GM23338 (cell line): ENCODE measurements at places on chromosomes 6 and 20. TPM values are rescaled to one million over a fixed set of nuclear protein-coding genes. Genes with fewer than 3 reads are reported as not detected.

The RAB23 gene
- total RNA-seq, result 16.0 and 16.7 TPM in 2 replicates

The TCF21 gene
- total RNA-seq, result 0.08 and 0.17 TPM in 2 replicates

The CLPSL1 gene
- total RNA-seq, result not detected in 2 replicates

The TREML2 gene
- 0.07 TPM in 1 of 2 replicates, not detected in the other for total RNA-seq

The PGC gene
- total RNA-seq, result not detected in 2 replicates

The PMEPA1 gene
- total RNA-seq, result 7.3 and 8.9 TPM in 2 replicates

The PSORS1C2 gene
- not detected in 2 replicates for total RNA-seq

DNA sequence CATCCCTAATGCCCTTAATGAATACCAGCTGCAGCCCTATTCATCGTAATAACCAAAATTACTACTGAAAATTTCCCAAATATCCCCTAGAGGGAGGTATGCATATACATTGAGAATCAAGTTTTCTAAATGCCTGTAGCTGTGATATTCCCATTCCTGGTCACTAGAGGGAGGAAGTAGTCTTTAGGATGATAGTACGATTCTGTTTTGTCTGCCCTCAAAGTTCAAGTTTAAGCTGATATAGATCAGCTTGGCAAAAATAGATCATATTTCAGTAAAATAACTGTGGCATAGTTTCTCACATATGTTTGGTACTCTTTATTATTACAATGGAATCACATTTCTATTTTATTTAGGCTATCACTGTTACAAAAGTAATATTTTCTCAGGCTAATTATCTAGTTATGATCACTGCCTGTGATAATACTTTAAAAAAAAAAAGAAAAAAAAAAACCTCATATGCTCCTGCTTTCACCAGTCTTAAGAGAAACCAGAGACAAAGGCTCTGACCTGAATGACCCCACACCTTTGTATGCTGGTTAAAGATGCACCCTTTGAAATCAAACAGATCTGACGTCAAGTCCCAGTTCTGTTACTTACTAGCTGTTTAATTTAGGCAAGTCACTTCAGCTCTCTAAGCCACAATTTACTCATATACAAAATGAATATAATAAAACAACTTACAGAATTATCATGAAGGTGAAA, 11.0 kb downstream of the TSPYL1 start:
- peak; percentile 85 for DNase-seq

DNA sequence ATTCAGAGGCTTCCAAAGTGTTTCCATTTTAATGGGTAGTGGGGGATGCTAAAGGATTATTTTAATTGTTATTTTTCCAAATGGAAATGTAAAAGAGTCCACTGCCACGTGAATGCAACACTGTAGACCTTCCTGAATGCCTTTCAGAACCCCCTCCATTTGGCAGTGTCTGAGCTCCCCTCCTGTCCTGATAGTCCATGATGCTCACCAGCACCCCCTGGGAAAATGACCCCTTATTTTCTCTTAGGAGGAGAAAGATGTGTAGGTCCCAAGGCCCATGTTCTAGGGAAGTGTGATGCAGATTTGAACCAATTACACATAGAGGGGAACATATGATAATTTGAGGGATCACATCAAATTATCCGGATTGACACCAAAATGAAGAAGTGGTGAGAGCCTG, 46.8 kb upstream of the SH3BGRL2 start:
- peak; percentile 32 for DNase-seq

DNA sequence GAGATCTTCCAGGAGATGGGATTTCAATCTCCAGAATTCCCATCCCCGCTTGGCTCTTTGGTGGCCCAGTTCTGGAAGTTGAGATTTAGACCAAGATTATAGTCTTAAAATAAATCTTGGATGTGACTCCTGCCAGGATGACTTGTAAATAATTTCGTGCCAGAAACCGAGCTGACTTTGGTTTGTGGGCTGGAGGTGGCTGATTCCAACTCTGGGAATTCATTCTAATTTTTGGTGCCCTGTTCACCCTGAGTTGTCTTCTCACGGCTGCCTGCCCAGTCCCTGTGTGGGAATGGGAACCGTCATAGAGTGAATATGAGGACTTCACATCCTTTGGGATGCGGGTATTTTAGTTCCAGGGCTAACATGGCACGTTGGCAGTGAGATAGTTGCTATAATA, 64.8 kb downstream of the JARID2 start:
- no peak for DNase-seq

DNA sequence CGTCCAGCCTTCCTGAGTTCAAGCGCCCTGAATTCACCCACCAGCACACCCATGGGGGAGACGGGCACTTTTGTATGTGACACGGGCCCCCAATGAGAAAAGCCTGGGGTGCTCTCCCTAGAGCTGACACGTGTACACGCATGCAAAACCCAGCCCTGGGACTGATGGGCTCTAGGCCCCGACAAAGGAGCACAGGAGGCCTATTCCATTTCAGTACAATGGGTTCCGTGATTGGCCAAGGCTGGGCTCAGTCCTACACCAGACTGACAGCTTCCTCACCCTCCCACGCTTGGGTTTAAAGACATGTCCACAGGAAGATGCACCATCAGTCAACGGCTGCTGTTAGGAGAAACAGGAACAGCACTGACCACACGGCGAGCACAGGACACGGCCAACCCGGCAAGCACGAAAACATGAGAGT, 8.8 kb downstream of the ZBTB46 start:
- no peak for DNase-seq

- DNase-seq, result peak; percentile 70
These were observed 646.5 kb upstream of the EPHA7 start for GRCh38 chr6:94065707-94066337.

DNA sequence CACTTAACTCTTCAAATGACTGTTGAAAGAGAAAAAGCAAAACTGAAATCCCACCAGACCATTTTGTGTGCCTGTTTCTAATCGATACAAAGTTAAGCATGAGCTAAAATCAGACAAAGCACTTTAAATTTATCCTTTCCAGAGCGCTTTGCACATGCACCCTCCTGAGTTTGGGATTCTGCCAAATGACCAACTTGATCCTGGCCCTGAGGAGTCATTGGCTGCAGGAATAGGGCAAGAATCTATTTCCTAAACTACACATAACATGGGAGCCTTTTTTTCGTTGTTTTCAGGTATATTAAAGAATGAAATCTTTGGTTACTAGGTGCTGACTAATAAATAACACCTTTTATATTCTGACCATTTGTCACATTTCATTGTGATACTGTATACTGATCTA, 23.8 kb upstream of the MTHFD1L start:
- DNase-seq, result no peak

DNA sequence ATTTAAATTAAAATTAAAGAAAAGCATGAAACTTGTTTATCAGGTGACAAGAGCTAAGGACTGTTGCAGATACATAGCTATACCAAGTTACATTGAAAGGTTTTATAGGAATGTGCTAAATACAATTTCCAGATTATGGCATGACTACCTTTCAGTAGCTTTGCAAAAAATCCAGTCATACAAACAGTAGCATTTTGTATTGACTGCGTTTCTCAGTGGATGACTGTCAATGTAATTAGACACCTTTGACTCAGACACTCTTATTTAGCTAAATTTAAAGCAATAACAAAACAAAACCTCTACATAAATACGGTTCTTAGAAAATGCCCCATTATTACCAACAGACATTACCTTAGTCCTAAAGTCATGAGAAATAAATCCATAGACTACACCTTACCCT, 275.8 kb upstream of the RUNX2 start:
- DNase-seq, result no peak

- DNase-seq, result peak; percentile 37
These were observed 9.9 kb downstream of the KIAA1755 start for GRCh38 chr20:38250609-38251008.

DNA sequence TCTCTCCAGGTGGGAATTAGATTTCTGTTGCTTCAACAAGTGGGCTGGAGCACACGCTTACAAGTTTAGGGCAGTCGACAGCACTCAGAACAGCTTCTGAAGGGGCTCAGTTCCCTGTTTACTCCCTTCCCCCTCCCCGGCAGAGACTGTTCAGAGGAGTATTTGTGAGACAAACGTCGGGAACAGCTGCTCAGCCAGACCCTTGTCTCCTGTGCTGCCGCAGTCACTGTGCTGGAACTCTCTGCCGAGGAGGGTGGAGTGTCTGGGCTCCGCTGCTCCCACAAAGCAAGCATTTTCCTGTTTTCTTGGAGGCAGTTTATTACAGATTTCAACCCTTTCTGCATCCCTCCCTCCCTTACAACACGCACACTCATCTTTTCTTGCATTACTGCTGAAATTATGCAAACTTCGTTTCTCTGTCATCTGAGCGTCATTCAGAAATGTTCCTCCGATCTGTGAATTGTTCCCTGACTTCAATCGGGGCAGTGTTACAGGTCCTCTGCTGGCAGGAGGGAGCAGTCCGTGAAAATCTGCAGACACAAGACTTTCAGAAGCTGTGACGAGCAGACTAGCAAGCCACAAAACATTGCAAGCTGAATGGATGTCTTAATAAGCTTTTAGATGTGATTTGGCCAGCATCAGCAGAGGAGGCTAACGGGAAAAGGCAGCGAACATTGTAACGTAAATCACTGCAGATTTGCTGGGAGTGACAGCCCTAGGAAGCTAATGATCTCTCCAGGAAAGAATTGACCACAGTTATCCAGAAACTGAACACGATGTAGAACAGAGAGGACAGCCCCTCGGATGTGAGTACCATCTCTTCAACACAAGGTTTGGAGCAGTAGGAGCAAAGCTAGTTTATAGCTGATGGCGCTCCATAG, 76.2 kb downstream of the LYRM2 start:
- peak; percentile 15 for DNase-seq

- no peak for DNase-seq
These were observed 92.4 kb downstream of the RTN4IP1 start for GRCh38 chr6:106536851-106537250.

GRCh38 chr6:6724539-6725467, 136.3 kb downstream of the LY86 start:
- peak; percentile 82 for DNase-seq

GRCh38 chr6:119929121-119929520, 579.6 kb upstream of the MAN1A1 start:
- no peak for DNase-seq
